ENCODE measurements at places on chromosomes 2 and 18. TPM values are rescaled to one million over a fixed set of nuclear protein-coding genes. Genes with fewer than 3 reads are reported as not detected.
A peak's percentile ranks its signal among the peaks of the same experiment; 100 is the strongest.

- H3K4me1 ChIP-seq = no peaks in the 10 kb centered on the region
- no peak overlapping the region for H3K27ac ChIP-seq
- no peaks in the 10 kb centered on the region for H3K36me3 ChIP-seq
- peaks cover 2% of the 10 kb centered on the region for H3K27me3 ChIP-seq
- no peak overlapping the region for H3K4me3 ChIP-seq
Observed at GRCh38 chr2:65539633-65540032, 107.2 kb upstream of the SPRED2 start.

KLHL30 gene
- total RNA-seq = not detected

GRCh38 chr2:238582159-238582558 lies 155.4 kb downstream of the ASB1 start:
- no peak overlapping the region for H3K27ac ChIP-seq
- H3K4me1 ChIP-seq = no peaks in the 10 kb centered on the region
- no peak overlapping the region for H3K4me3 ChIP-seq
- no peak for DNase-seq

TNFRSF11A gene
- total RNA-seq = 7.5 TPM

DNA sequence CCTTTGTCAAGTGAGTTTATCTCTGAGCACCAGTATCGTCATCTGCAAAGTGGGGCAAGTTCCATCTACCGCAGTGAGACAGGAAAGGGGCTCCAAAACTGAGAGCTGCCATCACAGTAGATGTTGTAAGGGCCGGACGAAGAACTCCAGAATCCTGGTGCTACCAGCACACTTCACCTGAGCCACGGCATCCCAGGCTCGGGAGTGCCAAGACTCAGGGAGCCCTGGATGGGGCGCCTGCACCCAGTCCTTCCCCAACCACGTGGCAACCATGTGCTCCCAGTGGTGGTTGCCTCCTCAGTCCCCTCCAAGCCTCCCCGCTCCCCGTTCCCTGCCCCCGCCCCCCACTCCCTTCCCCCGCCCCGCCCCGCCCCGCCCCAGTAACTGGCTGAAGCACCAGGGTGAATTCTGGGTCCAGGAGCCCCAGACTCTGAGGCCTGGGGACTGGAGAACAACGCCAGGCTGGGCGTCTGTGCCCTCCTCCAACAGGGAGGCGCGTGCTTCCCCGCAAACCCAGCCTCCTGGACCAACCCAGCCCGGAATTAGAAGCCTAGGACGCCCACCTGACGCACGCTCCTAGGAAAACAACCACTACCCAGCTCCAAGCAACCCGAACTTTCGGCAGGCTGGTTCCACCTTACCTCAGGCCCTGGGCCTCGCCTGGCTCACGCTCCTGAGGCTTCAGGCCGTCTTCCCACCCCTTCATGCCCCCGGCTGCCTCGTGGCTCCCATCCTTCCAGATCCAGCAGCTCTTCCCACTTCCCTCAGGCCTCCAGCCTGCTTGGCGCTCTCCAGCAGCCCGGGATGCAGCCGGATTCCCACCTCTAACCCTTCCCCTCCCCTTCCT lies 67.6 kb downstream of the LAMA3 start:
- no peak overlapping the region for H3K4me3 ChIP-seq
- H3K4me1 ChIP-seq = no peaks in the 10 kb centered on the region
- H3K27ac ChIP-seq = no peak overlapping the region
- peaks cover 3% of the 10 kb centered on the region for H3K27me3 ChIP-seq
- no peak for DNase-seq

DNA sequence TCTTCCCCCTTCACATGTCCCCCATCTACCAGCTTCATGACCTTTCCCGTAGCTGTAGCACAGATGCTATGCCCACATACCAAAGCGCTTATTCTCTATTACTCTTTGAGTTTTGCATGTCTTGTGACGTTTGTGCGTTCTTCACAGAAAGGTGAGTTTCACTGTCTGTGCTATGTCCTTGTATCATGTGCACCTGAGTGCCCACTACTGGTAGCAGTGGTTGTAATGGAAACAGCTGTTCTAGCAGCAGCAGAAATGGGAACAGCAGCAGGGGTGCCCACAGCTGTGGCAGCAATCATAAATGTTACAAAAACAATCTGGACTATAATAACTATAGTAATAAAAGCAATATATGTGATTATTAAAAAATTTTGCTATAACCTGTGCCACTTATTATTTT lies 127.1 kb downstream of the STK39 start:
- peaks cover 16% of the 10 kb centered on the region for H3K36me3 ChIP-seq
- no peak for DNase-seq
- no peak overlapping the region for H3K4me3 ChIP-seq
- no peak overlapping the region for H3K27ac ChIP-seq
- H3K4me1 ChIP-seq = peaks cover 2% of the 10 kb centered on the region
- H3K27me3 ChIP-seq = no peaks in the 10 kb centered on the region

SP9 gene
- total RNA-seq = not detected

DNA sequence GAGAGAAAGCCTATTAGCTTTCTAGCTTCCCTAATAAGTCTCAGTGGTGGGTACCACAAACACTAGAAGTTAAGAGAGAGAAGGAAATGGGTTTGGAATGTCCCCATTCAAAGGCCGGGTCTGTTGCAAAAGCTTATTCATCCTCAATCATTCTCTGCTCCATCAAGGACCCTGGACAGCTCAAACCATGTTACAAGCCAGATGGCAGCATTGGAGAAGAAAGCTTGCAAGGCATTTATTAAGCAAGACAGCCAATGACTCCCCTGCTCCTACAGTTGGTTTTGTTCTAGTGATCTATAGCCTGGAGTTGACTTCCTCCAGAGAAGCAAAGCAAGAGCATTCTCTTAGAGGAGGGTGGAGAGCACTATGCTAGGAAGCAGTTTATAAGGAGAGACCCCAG lies 86.9 kb upstream of the LMAN1 start:
- no peak overlapping the region for H3K27ac ChIP-seq
- no peaks in the 10 kb centered on the region for H3K4me1 ChIP-seq
- no peak for DNase-seq

GRCh38 chr2:120722246-120722567 lies 13.5 kb upstream of the GLI2 start:
- H3K4me1 ChIP-seq = no peaks in the 10 kb centered on the region
- no peak overlapping the region for H3K4me3 ChIP-seq
- no peak for DNase-seq
- no peak overlapping the region for H3K27ac ChIP-seq
- peaks cover 2% of the 10 kb centered on the region for H3K36me3 ChIP-seq

DNA sequence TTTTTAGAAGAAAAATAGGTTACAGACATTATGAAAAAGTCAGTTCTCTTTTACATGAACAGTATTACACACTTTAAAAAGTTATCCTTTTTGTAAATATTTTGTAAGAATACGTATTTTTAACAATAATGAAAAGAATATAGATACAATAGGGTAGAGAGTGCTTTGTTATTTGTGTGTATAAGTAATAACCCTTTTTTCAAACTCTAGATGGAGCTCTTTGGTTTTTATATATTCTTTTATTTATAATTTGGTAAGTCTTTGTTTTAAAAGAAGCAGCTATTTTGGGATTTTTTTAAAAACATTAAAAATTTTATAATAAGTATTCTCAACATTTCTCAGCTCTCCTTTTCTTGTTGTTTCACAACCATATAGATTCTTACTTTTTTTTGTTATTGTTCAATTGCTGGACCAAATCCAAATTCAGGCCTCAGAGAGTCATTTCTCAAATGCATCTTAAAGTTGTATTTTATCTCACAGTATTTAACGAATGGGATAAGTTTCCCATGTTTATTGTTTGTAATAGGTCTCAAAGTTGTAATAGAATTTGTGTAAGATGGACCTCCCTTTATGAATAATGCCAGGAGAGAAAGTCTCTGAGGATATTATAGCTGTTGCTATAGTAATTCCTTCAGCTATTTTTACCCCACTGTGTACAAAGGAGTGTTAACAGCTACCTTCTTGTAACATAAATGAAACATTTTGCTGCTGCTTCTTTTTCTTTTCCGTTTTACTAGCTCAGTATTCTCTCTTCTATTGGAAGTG lies 46.4 kb downstream of the ACYP2 start:
- no peak overlapping the region for H3K27ac ChIP-seq
- no peak for DNase-seq
- H3K27me3 ChIP-seq = no peaks in the 10 kb centered on the region
- no peaks in the 10 kb centered on the region for H3K36me3 ChIP-seq

- H3K27ac ChIP-seq = no peak overlapping the region
- no peak for DNase-seq
- no peaks in the 10 kb centered on the region for H3K4me1 ChIP-seq
- no peaks in the 10 kb centered on the region for H3K27me3 ChIP-seq
Observed at GRCh38 chr18:59006461-59007067, 133.1 kb upstream of the SEC11C start.

- H3K36me3 ChIP-seq = peaks cover 37% of the 10 kb centered on the region
- peaks cover 46% of the 10 kb centered on the region for H3K4me1 ChIP-seq
- H3K27me3 ChIP-seq = no peaks in the 10 kb centered on the region
- no peak for DNase-seq
- H3K4me3 ChIP-seq = peak overlapping the region; percentile 95
- no peak overlapping the region for H3K27ac ChIP-seq
Observed at GRCh38 chr2:173961346-173961705, 3.8 kb downstream of the SP3 start.

PLGLB2 gene
- 2.4 TPM for total RNA-seq

RGPD4 gene
- 0.61 TPM for total RNA-seq

CGREF1 gene
- total RNA-seq = 1.6 TPM
